Natural killer cell (primary cell): ENCODE measurements at places on chromosomes 6 and 20.

- DNase-seq: no peak
Observed at GRCh38 chr20:44739942-44740341, 5.7 kb upstream of the KCNK15 start.

- DNase-seq: no peak
Observed at GRCh38 chr20:51953731-51954340, 151.5 kb upstream of the SALL4 start.

GRCh38 chr20:44990425-44990824, 24.1 kb downstream of the STK4 start:
- DNase-seq: no peak

- no peak for DNase-seq
Observed at GRCh38 chr6:105459049-105459448, 56.2 kb upstream of the PREP start.

GRCh38 chr6:106037060-106037459, 49.1 kb upstream of the PRDM1 start:
- DNase-seq: no peak

DNA sequence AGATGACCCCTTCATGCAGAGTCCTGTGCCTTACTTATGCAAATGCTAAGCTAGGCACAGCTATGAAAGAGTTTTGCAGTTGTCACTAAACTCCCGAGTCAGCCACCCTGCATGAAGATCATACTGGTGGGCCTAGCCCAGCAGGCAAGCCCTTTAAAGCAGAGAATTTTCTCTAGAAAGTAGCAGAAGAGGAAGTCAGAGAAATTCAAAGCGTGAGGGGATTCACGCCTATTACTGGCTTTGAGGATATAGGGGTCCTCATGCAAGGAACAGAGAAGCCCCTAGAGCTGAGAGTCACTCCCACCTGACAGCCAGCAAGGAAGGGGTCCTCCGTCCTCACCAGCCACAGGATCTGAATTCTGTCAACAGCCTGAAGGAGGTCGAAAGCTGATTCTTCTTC, 54.6 kb downstream of the MYB start:
- DNase-seq: no peak

DNA sequence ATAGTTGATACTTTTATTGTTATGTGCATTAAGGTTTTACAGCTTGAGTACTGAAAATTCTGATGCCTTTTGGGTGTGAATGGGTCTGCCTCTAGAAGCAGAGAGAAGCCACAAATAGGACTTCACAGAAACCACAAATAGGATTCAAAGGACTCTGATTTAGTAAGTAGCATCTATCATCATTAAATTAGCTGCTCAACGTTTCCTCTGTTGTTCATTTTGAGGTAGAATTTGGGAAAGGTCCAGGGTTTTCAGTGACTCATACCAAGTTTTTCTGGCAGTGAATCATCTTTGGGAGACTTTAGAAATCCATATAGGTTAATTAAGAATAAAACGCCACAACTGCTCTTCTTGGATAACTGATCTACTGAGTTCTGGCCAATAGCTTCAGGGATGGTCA, 105.1 kb downstream of the PHF3 start:
- no peak for DNase-seq

DNA sequence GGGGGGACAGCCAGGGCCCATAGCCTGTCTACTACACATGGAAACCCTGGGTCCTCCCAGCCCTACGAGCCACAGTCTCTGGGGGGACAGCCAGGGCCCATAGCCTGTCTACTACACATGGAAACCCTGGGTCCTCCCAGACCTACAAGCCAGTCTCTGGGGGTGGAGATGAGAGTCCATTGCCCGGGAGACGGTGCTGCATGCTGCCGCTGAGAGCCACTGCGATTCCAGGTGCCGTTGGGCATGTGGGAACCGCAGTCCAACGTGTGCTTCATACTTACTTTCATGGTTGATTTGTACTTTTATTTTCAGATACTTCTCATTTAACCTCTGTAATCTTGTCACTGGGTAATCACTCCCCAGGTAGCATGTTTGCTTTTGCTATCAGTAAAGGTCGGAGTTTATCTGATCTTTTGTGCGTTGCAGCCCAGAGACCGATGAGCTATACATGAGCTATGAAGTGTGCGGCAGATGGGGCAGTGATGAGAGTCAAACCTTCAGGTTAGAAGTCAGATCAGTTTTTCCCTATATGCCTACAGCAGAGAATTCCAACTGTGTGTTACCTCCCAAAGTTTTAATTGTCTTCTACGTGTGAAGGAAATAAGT, 58.2 kb downstream of the SMOC2 start:
- DNase-seq: no peak

- DNase-seq: no peak
Observed at GRCh38 chr6:12504325-12504966, 212.1 kb upstream of the PHACTR1 start.

DNA sequence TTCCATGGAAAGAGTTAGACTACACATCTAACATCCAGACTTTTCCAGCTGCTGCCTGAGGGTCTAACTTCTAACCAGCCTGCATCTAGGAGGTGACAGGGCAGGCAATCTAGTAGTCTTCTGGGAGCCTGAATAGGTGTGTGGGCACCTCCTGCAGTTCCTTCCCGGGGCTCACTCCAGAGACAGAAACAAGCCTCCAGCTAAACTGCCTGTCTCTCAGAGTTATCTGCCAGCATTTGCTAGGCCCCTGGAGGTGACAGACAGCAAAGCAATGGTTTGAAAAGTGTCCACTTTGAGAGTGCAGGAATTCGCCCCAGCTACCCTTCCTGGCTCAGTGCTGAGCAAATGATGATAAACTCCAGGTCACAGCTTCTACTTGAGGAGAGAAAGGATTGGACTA, 240.5 kb upstream of the PRSS16 start:
- no peak for DNase-seq

GRCh38 chr20:63402181-63402859, 41.2 kb upstream of the CHRNA4 start:
- DNase-seq: no peak

DNA sequence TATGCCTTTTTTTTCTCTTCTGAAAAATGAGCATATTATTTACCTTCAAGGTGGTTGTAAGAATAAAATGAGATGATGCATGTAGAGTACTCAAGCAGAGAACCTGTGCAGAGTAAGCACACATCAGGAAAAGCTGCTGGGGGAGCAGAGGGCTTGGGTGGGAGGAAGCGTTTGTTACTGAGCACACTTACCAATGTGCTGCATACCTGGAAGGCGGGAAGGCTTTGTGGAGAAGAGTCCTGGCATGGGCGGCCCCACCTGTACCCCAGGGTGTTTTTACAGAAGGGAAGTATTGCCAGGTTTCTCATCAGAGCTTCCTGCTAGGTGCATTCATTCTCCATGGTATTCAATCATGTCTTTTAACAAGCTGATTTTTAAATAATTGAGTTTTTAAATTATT, 52.9 kb downstream of the CSE1L start:
- DNase-seq: no peak
